Midbrain (tissue), 1 donor: ENCODE measurements at places on chromosomes 4 and X.
A peak's percentile ranks its signal among the peaks of the same experiment; 100 is the strongest.

DNA sequence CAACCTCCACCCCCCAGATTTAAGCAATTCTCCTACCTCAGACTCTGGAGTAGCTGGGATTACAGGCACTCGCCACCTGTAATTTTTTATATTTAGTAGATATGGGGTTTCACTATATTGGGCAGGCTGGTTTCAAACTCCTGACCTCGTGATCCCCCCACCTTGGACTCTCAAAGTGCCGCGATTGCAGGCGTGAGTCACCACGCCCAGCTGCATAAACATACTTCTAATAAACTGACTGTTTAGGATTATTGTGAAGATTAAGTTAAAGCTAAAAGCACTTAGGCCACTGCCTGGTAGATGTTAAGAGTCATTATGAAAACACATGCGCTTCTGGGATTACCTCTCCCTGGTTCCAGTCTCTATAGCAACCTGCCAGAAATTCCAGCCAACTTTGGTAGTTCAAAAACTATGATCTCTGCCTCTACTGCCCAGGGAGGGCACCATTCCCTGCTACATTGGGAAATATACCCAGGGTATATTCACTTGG, 30.2 kb upstream of the GRIA3 start:
- DNase-seq = no peak

DNA sequence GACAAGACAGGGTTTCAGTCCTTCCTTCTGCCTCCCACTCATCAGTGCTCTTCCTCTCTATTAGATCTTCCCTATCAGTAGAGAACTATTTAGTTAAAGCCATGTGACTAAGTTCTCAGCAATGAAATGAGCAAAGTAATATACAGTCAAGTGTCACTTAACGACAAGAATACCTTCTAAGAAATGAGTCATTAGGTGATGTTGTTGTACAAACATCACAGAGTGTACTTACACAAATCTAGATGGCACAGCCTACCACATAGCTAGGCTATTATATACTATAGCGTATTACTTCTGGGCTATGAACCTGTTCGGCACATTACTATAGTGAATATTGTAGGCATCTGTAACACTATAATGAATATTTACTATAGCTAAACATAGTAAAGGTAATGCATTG, 71.3 kb downstream of the POU4F2 start:
- no peak for DNase-seq

- no peak for DNase-seq
Observed at GRCh38 chr4:94253036-94253435, 45.4 kb downstream of the SMARCAD1 start.

DNA sequence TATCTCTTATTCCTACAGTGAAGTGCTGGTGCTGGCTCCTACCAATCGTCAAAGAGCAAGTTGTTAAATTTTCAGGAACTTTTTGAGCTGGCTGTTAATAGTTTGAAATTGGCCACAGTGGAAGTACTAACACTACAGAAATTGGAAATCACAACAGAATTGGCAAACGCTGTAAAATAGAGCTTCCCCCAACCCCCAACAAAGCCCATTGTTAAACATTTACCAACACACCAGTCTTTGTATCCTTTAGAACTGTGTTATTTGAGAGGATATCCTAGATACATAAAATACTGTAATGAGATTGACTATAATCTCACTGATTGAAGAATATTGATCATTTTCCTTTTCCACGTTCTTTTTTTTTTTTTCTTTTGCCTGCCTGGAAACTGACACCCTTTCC, 37.4 kb downstream of the FAM241A start:
- peak; percentile 60 for DNase-seq

GRCh38 chr4:176268963-176269362, at the start of gene ASB5:
Gene ASB5, minus strand, starts transcription at chr4:176269222. Its CDS starts 114 bp downstream, at chr4:176269108.
- no peak for DNase-seq

DNA sequence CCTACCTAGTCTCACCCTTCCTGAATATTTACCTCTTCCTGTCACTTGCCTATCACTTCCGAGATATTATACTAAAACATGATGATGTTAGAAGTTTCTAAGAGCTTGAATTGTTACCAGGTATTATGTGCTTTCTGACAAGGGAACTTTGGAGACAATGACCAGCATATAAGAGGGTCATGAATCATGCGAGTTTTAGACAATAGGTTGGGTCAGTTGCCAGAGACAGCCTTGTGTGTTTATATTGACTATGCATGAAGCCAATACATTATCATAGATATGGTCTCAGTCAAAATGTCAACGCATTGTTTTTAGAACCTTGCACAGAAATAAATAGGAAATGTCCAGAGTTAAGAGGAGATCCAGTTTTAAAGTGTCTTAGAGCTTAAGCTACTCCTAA, 116.8 kb downstream of the KLHL4 start:
- no peak for DNase-seq

GRCh38 chrX:111503485-111503993, 7.9 kb upstream of the SERTM2 start:
- no peak for DNase-seq

- DNase-seq = no peak
Observed at GRCh38 chr4:105122350-105122749, 24.3 kb upstream of the TET2 start.

- DNase-seq = no peak
Observed at GRCh38 chrX:2609431-2610238, 81.5 kb upstream of the CD99 start.

DNA sequence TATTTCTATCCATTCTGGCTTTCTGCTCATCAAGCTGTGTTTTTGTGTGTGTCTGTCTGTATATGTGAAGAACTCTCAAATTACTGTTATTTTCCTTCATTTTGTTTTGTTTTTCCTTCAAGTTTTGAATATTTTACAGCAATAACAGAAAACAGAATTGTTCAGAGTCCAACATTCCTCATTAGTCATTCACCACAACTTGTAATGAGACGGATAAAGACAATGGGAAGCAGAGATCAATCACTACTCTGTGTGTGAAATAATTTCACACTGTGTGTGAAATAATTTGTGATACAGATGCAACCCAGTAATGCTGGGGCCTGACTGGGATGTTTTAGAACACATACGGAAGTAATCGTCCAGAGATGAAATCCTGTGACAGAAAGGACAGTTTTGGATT, 55.2 kb downstream of the HPGD start:
- DNase-seq = no peak

- DNase-seq = no peak
Observed at GRCh38 chrX:109268340-109268739, 213.5 kb downstream of the GUCY2F start.

- no peak for DNase-seq
Observed at GRCh38 chrX:54407266-54407665, 32.9 kb upstream of the TSR2 start.

- no peak for DNase-seq
Observed at GRCh38 chr4:114396808-114397207, 201.8 kb upstream of the UGT8 start.

DNA sequence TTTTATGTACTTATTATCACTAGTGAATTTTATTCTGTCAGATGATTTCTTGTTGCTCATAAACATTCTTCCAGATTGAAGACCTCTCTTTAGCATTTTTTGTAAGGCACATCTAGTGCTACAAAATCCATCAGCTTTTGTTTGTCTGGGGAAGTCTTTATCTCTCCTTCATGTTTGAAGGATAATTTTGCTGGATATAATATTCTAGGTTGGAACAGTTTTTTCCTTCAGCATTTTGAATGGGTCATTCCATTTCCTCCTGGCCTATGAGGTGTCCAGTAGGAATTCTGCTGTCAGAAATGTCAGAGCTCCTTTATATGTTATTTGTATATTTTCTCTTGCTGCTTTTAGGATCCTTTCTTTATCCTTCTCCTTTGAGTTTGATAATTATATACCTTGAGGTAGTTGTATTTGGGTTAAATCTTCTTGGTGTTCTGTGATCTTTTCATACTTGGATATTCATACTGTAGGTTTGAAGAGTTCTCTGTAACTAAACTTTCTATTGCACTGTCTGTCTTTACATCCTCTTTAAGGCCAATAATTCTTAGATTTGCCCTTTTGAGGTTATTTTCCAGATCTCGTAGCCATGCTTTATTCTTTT, 58.3 kb downstream of the PTPN13 start:
- no peak for DNase-seq

DNA sequence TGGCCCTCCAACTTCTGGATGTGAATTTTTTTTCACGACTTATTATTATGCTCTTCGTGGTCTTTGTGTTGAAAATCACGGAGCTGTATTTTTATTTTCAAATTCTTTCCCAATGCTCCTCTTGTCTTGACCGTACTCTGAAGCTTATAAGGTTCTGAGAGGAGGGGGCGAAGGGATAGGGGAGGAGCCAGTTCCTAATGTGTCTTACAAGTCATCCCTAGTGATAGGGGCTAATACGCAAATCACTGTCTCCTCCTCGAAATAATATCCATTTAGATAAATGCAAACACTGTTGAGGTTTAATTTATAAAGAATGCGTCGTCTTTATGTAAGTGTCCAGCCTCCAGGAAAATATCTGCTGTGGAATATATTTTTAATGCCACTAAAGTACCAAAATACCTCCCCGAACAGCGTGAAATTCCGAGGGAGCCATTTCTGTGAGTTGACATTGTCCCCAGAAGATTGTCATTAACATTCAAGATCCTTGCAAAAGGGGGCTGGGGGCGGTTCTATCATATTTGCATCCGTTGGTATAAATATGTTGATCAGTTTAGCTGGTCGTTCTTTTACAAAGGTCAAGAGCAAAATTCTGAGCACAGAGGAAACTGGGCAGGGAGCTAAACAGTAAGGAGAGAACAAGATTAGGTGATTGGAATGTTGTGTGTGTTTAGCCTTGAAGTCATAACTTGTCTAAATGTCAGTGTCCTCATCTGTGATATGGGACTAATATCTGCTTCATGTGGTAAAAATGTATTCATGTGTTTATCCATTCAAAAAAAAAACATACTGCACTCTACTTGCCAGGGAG, 3.7 kb upstream of the FAT1 start:
- no peak for DNase-seq

DNA sequence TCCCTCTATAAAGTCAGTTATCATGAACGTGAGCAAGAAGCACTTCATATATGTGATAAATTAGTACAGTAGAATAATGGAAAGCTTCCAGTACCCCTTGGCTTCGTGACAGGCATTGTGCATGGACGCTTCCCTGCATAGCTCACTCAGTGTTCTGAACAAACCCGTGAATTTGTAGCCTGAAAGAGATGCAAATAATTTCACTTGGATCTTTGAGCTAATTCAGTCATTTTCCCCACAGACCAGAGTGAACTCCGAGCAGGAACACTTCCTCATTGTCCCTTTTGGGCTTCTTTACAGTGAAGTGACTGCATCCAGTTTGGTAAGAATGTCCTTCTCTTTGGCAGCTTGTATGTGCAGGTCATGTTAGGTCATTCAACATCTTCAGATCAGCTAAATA, 50.1 kb downstream of the ADD1 start:
- DNase-seq = no peak

DNA sequence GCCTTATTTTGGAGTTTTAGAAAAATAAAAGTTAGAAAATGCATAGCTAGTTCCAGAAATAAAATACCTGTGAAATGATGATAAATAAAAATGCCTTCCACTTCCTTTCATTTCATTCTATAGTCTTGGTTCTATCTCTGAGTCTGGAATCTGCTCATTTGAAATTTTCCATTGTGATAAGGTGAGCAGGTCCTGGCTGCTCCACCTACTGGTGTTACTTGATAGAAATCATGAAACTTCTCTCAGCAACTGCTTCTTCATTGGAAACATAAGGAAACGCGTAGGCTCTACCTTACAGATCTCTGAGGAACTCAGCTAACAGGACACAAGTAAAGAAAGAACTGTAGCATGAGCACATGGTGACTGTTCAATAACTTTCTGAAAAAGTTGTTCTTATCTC, 141.8 kb downstream of the DCHS2 start:
- DNase-seq = no peak

- DNase-seq = no peak
Observed at GRCh38 chr4:173057442-173057841, 111.2 kb upstream of the GALNT7 start.

DNA sequence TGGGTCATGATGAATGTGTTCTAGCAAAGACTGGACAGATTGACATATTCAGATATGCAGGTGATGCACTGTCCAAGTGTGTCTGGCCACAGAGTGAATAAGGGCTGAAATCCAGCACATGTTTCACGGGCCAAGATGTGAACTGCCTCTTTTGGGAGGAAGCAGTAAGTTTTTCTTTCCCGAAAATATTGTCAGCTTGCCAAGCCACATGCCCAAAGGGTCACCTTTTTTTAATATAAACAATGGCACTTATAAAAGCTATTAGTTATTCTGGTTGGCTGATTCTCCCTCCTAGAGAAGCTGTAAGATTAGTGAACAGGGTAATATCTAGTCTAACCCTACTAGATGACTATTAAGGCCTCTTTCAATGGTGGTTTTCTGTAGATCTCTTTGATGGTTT, 1.5 kb upstream of the EDNRA start:
- no peak for DNase-seq

DNA sequence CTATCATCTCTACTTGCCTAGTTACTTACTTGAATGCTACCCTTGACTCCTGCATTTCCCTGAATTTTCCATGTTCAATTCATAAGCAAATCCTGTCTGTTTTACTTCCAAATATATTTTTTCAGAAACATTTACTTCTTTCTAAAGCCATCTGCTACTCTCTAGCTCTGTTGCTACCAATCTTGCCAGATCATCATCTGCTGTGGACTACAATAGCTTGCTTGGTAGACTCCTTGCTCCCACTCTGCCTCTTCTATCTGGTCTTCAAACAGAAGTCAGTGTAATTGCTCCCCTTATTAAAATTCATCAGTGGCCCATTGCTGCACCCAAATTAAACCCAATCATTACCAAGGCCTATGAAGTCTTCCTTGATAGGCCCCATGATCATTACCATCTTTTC, 151.6 kb upstream of the HPGD start:
- DNase-seq = no peak

- DNase-seq = no peak
Observed at GRCh38 chrX:36957425-36958328, 50.5 kb upstream of the FAM47C start.

DNA sequence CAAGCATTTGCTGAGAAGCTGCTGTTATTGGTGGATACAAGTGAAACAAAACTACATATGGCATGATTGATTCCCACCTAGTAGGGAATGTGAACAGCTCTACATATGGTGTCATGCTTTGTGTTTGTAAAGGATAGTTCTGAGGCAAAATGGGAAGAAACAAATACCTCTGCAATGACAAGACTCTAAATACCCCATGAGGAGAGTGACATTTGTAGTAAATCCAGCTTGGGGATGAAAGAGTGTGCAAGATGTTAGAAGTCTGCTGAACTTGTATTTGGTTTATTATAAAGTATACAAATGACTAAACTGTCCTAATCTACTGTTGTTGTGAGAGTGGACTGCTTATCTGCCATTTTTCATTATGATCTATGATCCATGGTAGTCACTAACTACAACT, 120.8 kb upstream of the HS3ST1 start:
- DNase-seq = no peak

DNA sequence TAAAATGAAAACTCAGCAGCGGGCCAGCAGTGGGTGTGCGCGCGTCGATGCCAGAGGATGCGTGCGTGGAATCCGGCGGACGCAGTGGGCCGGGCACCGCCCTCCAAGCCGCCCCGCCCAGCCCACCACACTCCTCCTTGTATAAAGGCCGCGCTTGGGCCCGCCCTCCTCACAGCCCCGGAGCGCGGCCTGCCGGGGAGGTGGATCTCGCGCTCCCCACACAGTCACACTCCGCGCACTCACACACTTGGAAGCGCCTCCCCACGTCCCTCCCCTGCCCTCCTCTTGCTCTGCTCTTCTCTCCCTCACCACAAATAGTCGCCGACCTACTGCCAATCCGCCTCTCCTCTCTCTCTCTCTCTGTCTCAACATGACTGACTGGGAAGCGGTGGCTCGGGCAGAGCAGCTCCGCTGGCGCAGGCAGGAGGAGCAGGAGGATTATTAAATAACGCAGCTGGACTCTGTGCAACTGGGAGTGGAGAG, at the start of gene CCSER1:
Gene CCSER1, plus strand, starts transcription at position 172 of the 483 bp plus-strand sequence.
- DNase-seq = peak; percentile 41

GRCh38 chrX:101290957-101291603, at the start of gene TAF7L:
Gene TAF7L, minus strand, starts transcription at chrX:101291334. Its CDS starts 3,791 bp downstream, at chrX:101287543.
- DNase-seq = no peak
